ELR (cell line): ENCODE measurements at places on chromosomes 3 and 15.
A peak's percentile ranks its signal among the peaks of the same experiment; 100 is the strongest.

DNA sequence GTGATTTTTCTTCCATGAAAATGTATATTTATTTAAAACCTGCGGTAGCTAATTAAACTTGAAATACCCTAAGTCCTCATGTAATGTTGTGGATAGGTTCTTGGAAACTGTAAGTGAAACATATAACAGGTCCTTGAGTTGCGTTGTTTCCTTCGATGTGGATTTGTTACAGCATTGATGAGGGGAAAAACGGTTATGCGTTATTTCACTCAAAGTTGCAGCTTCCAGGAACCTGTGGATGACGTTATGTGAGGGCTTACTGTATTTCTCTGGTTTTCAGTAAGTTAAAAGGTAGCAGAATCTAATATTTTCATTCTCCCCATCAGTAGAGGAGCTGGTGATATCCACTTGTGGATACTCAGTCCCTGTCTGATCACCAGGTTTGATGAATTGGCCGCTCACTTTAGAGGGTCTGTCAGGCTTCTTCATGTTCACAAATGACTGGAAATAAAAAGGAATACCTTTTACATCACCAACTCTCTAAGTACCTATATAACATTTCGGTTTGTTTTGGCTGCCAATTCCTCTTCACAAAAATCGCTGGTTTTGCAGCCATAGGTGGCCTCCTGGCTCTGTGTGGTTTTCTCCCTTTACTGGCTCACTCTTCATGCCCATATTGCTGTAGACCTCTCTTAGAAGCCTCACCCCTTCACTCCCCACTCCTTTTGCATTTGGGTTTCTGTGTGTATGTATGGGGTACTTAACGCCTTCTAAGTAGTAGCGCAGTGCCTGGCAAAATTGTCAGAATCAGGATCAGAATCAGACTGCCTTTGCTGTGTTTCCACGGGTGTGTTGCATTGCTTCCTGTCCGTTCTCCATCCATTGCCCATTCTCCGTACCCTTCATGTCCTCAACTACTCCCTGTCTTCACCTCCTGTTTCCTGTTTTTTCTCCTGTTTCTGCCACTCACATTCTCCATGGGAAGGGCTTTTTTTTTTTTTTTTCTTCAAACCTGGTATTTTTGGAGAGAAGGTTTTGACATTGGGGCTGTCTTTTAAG is 112.6 kb downstream of the FNDC3B start:
- DNase-seq, result no peak

DNA sequence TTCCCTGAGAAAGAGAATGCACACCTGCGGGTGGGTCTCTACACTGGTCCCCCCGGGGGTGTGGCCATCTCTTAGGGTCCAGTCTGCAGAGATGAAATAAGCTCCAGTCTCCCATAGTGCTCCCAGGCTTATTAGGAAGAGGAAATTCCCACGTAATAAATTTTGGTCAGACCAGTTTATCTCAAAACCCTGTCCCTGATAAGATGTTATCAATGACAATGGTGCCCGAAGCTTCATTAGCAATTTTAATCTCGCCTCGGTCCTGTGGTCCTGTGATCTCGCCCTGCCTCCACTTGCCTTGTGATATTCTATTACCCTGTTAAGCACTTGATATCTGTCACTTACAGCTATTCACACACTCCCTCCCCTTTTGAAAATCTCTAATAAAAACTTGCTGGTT is 46.8 kb downstream of the OR5H15 start:
- DNase-seq, result no peak

- DNase-seq, result peak; percentile 46
These were observed at the start of gene CD80 for GRCh38 chr3:119559441-119559963. Gene CD80 (minus strand): TSS chr3:119559614. CDS start chr3:119557728, 1,886 bp downstream.

DNA sequence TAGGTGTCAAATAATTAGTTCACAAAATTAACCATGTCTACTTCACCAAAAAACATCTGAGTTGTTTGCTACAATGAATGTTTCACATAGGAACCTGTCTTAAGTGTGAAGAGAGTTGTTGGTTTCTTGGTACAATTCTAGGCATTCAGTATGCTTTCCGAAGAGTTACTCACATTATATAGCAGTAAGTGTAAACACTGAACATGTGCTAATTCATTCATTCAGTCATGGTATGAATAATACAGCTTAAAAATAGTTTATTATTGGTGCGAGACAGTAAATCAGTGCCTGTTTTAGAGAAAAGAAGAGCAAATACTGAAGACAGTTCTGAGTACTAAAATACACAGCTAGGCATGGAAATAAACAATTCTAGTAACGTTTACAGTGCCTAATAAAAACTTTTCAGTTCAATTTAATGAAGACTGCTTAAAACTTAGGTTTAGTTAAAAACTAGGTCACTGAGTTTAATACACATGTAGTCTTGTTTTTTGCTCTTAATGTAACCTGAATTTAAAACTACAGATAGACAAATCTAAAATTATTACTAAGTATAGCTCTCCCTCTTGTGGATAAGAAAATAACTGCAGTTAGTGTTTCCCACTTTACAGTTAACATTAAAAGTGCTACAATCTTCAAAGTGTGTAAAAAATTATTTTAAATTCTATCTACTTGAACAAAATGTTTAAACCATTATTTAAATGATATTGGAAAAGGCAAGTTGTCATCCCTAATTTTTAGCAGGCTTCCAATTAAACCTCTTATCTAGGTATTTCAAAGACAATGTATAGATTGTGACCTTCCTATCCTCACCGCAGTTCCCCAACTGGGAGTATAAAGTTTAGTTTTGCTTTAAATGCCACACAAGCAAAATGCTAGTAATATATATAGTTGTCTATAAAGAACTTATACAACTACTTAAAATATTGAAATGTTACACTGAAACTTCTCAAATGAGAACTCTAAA is 20.1 kb upstream of the ZCWPW2 start:
- peak; percentile 53 for DNase-seq

DNA sequence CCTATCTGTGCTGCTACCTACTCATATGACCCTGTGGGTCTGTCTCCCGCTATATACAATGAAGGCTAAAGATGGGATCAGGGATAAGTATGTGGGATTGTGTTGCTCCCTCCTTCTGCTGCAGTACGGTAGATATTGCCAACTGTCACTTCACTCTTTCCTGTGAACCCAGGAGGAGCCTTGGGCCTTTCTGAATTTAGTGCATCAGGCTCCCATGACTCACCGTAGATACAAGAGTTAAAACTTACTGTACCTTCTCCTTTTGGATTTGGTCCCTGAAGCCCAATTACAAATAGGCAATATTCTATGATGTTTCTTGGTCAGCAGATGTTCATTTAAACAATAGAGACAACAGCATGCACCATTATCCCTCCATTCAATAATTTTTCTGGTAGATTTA is 27.4 kb downstream of the MITF start:
- peak; percentile 20 for DNase-seq

DNA sequence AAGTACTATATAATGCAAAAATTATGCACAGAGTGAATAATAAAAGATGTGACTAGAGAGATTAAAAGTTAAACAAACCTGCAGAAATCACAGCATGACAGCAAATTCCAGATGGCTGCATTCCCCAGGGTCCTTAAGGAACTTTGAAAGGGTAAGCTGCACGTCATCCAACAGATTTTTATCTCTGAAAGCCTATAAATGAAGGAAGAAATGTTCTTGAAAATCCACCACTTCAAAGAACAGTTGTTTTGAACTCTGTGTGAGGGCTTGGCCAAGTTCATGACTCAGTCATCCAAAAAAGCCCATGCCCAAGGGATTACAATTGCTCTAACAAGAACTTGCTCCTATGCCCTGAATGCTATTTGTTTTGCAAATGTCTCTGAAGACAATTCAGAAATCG is 603.6 kb downstream of the PLOD2 start:
- no peak for DNase-seq

GRCh38 chr15:33826201-33826600 is 142.1 kb upstream of the CHRM5 start:
- no peak for DNase-seq

DNA sequence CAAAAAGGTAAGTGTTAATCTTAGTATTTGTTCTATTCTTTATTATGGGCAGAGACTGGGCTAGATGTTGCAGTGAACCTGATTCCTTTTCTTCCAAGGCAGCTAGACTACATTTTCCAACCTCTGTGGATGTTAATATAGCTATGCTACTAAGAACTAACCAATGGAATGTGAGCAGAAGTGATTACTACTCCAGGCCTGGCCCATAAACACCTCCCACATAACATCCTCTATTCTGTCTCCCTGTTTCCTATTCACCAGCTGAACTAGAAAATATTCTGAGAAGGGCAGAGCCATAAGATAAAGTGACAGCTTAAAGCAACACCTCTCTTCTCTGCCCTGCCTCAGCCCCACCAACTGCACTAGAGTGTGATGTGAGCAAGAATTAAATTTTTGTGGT is 29.4 kb downstream of the CD200R1L start:
- no peak for DNase-seq

DNA sequence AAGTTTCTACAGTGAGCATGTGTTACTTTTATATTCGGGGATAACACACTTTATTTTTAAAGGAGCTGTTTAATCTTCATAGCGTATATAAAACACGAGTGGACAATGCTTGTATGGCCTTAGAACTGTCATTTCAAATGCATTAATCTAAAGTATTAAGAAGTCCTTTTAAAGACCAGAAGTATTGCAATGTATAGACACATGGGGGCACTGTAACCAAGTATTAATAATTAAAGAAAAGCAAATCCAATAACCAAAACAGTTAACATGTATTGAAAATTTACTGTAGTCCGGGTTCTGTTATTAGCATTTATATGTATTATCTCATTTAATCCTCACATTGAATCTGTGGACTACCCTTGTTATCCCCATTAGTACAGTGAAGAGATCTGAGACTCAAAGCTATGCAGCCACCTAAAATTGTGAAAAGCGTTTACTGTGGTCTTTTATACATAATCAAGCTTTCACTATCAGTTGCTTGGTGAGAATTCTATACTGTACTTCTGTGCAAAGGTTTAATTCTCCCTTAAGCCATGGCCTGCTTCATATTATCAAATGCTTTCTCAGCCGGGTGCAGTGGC is 10.1 kb downstream of the ARL14 start:
- DNase-seq, result peak; percentile 57

DNA sequence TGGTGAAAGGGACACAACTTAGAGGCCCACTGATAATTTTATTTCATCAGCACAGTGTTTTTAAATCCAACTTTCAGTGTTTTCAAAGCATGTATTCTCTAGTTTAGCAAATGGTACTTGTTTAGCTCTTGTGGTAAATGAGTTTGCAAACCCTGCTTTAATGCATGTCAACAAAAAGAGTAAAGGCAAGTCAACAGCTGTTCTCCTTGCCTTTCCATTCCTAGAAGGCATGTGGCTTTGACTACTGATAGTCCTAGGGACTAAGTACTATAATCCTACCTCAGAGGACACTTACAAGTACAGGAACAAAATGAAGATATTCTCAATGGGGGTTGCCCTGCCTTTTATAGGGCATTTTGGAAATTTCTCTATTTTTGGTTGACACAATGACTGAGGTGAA is 13.1 kb downstream of the NPTN start:
- no peak for DNase-seq

DNA sequence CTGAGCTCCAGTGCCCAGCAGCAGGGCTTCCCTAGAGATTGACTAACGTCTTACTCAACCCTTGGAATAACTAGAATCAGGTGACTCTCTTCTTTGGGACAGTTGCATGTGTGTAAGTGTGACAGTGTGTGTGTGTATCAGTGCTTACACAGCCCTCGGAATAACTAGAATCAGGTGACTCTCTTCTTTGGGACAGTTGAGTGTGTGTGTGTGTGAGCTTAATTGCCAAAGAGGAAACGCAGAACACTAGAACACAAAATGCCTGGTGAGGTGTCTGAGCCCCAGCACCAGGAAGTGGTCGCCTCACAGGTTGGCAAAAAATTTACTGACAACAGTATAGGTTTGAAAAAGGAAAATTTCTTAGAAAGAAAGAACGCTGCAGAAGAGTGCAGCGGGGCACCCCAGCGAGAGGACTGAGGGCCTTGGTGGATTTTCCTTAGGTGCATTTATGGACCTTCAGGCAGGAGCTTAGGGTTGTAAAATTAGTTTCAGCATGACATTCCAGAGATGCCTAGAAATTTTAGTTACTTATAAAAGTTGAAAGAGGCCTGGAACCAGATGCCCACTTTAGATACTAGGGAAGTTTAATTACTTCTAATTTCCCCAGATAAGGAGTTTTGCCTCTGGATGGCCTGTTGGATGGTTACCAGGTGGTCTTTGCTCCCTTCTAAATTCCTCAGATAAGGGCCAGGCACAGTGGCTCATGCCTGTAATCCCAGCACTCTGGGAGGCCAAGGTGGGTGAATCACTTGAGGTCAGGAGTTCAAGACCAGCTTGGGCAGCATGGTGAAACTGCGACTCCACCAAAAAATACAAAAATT is 3.7 kb upstream of the WDR82 start:
- peak; percentile 41 for DNase-seq
